ENCODE measurements at places on chromosomes 11 and 22.

- no peak for DNase-seq
These were observed 48.0 kb downstream of the MCHR1 start for GRCh38 chr22:40727070-40727963.

DNA sequence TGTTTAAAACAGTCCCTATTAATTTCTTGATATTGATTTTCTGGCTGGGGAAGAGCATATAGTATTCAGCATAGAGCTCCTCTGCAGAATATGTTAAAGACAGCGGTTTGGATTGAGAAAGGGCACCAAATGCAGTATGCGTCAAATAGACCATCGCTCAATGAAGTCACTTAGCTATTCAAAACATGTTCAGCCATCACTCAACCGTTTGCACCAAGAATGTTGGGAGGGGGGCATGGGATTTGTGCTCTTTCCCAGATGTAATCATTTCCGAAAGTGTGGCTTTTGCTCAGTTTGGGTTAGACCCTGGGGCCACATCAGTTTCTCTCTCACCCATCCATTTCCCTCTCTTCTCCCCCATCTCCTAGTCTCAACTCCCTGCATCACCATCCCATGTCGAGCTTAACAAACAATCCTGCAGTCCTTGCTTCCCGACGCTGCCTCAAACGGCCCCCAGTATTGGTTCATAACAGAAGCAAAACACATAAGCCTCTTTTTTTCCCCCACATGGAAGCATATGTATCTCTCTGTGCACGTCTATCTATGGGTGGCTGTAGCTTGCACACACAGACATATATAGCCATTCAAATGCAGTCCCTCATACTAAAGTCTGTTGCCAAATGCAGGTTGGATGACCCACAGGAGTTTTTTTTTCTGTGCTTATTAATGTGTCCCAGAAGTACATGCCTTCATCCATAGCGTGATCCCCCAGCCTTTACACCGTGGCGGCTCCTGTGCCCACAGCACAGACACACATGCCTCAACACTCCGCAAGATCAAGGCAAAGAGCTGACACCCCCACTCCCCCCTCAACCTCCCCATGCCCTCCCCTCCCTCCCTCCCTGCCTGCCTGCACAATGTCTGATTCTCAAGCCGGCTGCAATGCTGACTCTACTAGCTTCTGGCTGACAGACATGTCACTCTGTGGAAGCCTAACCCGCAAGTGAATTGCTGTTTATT, 2.6 kb downstream of the CACNG2 start:
- DNase-seq, result no peak

DNA sequence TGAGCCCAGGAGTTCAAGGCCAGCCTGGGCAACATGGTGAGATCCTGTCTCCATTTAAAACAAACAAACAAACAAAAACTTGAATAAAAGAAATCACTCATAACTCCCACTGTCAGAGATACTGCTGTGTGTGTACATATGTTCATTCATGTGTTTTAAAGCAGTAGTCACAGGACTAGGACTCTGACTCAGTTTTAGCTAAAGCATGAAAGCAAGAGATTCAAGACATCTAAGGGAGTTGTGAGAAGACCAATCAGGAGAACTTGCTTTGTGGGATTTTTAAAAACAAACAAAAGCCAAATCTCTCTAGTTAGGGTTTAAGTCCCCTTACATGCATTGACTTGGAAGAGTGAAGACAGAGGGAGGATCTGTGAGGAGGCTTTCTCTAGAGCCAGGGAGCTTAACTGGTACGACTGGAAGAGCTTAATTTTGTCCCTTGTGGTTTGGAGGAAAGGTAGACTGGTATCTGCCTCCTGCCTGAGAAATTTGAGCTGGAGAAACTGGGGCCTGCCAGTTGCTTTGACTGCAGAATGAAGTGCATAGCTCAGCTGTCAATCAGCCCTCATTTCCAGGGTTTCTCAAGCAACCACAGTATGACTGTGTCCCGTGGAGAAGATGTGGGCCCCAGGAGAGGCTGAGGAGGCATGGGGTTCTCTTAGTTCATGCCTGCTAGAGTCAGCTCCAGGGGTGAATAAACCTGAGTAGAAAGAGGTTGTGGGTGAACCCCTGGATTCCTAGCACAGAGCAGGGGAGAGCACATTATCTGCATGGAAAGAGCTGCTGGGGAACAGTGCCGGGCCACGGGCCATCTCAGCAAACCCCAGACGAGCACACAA, 30.6 kb downstream of the EXPH5 start:
- no peak for DNase-seq

GRCh38 chr22:22181341-22181850, 63.2 kb upstream of the VPREB1 start:
- DNase-seq, result no peak

- DNase-seq, result no peak
These were observed 8.2 kb upstream of the SYT8 start for GRCh38 chr11:1826552-1827094.

GRCh38 chr11:92601048-92601447, 368.4 kb upstream of the MTNR1B start:
- no peak for DNase-seq
